ENCODE measurements at places on chromosomes 16 and 17.

DNA sequence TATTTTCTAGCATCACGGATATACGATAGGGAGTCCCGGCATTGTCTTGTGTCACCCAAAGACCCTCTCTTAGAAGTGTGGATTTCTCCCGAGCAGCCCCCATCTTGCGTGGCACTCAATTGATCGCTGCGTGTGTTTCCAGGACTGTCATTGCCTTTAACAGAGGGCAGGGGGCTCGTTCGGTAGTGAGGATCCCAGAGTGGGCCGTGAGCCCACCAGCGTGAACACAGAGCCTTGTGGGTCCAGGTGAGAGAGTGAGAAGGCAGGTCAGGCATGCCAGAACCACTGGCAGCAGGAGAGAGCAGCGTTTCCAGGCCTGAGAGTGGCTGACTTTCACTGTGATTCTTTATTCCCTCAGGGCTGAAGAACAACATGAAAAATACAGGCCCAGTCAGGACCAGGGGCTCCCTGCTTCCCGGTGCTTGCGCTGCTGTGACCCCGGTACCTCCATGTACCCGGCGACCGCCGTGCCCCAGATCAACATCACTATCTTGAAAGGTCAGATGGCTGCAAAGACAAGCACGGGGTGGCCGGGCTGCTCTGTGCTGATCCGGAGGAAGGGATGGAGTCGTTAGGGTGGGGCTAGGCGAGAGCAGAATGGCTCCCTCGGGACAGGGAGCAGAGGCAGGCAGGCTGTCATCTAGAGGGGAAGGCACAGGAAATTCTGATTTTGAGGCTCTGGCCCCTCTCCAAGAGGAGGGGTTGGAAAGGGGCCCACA lies 22.4 kb downstream of the C1QTNF1 start:
- DNase-seq = no peak

GRCh38 chr17:44820631-44821212 lies 9.4 kb downstream of the GJC1 start:
- DNase-seq = peak; percentile 75

DNA sequence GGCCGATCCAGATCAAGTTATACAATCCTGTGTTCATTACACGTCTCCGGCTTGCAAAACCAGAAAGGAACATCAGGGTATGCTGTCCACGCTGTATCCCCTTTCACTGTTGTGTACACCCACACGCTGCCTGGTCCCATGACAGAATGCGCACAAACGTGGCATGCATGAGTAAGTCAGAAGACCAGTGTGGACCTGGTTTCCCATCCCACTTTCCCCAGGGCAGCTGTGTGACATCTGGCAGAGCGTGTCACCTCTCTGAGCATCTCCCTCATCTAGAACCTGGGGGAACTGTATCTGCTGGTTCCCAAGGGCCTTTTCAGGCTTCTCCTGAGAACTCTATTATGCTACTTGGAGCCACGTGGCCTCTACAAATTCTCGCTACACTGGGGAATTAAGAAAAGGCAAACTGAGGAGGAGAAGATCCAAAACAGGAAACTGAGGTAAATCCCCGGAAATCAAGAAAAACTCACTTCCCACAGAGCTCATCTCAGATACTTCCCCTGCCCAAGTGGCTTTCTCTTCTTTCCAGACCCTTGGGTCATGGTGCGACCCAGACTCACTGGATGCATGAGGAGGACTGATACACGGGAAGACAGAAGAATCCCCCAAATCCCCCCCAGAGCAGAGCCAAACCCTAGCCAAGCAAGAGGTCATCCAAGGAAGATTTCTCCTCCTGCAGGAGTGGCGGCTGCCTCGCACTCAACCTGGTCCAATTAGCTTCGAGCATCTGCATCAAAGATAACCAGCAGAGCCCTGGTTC lies 139.3 kb downstream of the GAS7 start:
- DNase-seq = no peak

- no peak for DNase-seq
Measured at GRCh38 chr17:30267625-30268024, 24.1 kb downstream of the BLMH start.
